Stimulated activated CD8-positive, alpha-beta memory T cell treated with anti-CD3 and anti-CD28 coated beads, Interleukin-2, amount 100 ng/mL, for 1 hour (primary cell): ENCODE measurements at places on chromosomes 1 and 21.

DNA sequence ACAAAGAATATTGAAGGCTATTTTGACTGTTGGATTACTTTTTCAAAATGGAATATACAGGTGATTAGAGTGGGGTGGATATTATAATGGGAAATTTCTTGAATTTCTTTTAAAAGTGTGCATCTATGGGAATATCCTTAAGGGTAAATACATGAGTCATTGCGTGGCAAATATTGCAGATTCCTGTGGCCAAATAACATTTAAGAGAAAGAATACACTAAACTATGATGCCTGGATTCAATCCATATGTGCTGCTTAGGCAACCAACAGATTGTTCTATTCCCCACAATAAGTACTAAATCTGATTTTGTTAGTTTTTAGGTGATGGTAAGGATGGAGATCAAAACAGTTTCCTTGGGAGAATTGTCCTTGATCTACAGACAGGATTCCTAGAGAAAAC is 119.5 kb downstream of the HMCN1 start:
- DNase-seq = no peak

DNA sequence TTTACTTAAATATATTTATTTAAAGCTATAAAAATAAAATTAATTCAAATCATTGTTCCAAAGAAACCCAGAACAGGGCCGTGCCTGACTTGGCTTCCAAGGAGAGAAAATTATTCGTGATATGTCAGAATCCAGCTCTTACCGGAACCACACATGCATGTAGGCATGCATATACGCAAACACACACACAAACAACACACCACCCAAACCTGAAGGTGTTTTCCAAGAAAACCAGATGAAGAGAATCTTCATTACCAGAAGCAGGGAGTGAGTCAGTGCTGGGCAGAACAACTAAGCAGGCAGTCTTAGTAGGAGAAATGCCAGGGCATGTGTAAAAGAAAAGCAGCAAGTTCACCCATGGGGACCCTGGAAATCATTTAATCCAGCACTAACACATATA is 432.0 kb upstream of the BEND5 start:
- DNase-seq = no peak

DNA sequence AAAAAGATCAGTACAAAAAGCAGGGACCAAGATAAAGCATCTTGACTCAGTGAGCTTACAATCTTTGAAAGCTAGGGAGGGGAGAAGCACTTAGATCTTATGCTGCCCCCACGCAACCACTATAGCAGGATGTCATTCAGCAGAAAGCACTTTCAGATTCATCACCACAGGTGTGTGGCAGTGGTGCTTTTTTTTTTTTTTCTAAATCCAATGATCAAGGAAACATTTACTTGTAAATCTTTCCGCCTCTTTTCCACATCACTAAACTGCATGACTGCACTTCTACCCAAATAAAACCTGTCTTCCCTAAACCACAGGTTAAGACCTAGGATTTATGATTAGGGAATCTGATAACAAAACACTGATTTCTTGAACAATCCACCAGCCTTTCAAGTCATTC is 154.8 kb downstream of the SLC45A1 start:
- no peak for DNase-seq

DNA sequence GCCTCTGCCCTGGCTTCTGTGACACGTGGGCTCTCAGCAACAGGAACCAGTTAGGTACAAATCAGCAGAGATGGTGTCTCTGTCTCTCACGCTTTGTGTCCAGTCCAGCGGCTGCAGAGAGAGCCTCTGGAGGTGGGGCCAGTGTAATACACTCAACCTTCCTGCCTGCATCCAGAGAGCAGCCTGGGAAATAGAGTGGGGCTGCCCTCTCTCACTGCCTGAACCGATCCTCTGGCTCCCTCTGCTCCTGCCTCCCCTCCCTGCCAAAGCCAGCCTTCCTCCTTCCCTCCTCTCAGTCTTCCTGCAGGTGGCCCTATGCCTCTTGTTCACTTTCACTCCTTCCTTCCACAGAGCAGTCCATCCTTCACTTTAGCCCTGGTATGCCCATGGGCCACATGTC is at the start of gene ZNF648:
TSS of gene ZNF648 (minus strand) at position 119 of the 400 bp plus-strand sequence. CDS start 3,702 bp downstream, outside the sequence.
- DNase-seq = no peak

DNA sequence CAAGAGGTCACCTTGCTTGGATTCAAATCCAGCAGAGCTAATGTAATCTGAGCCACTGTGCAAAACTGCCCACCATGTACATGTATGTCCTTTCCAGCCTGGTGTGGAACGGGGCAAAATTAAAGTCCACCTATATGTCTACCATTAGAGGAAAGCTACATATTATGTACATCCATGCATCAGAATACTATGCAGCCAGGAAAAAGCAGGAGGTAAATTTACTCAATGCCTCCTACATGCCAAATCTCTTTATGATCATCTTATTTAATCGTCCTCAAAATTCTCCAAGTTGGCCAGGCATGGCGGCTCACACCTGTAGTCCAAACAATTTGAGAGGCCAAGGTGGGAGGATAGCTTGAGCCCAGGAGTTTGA is 6.3 kb upstream of the ZNF683 start:
- no peak for DNase-seq

GRCh38 chr1:64895500-64895899 is 70.8 kb downstream of the JAK1 start:
- DNase-seq = no peak

- no peak for DNase-seq
Measured at GRCh38 chr1:34324879-34325440, 148.3 kb downstream of the C1orf94 start.

DNA sequence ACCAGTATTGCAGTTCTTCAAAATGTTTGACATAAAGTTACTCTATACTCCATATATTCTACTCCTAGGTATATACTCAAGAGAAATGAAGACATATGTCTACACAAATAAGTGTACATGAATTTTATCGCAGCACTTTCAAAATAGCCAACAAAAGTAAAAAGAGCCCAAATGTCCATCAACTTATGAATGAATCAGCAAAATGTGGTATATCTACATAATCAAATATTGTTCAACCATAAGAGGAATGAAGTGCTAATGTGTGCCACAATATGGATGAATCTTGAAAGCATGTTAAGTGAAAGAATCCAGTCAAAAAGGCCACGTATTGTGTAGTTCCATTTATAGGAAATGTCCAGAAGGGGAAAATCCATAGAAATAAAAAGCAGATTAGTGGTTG is 98.6 kb upstream of the F3 start:
- DNase-seq = no peak

GRCh38 chr1:39129514-39129913 is 75.0 kb upstream of the MACF1 start:
- no peak for DNase-seq

DNA sequence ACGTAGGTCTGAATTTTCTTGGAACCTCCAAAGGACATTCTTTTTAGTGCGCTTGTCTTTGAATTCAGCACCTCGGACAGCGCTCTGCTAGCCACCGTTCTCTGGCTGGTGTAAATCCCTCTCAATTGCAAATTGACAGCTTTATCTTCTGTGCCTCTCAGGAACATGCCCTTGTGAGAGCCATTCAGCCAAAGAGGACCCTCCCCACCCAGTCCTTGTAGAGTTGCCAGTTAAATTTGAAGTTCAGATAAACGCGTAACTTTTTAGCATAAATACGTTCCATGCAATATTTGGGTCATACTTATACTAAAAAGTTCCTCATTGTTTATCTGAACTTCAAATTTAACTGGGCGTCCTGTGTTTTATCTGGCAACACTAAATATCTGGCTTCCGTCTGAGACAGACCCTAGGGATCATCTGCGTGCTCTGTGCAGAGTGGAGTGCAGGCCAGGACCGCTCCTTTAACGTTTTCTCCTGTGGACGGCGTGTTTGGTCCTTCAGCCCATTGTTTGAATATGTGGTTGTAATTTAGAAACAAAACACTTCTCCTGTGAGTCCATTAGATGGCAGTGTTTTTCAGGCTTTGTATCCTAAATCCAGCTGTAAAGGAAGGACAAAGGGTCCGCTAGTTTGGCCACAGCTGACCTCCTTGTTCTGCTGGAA is 7.0 kb downstream of the KCNAB2 start:
- peak; percentile 25 for DNase-seq

- DNase-seq = no peak
Measured at GRCh38 chr1:230809256-230809990, 58.9 kb downstream of the C1orf198 start.

DNA sequence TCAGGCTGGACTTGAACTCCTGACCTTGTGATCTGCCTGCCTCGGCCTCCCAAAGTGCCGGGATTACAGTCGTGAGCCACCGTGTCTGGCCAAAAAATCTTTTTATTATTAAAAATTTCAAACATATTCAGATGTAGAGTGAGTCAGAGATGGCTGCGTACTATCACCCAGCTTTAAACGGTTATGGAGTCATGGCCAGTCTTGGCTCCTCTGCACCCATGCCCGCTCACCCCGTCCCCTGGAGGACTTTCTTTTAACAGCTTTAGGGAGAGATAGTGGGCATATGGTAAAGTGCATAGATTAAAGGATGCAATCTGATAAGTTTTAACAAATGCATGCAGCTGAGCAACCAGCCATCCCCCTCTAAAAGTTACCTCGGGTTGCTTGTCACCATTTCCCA is 51.8 kb downstream of the TNFRSF8 start:
- no peak for DNase-seq

DNA sequence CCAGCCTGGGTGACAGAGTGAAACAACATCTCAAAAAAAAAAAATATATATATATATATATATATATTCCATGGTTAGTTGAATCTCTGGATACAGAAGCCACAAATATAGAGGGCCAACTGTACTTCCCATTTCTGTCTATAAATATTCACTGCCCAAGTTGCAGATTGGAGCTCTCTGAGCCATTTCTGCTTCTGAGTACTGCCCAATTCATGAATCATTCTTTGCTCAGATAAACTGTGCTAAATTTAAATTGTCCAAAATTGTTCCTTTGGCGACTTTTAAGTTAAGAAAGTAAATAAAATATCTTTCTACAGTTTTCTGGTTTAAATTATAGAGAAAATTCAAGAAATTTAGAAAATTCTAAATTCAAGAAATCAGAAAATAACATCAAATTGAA is 23.2 kb upstream of the C1orf146 start:
- no peak for DNase-seq

DNA sequence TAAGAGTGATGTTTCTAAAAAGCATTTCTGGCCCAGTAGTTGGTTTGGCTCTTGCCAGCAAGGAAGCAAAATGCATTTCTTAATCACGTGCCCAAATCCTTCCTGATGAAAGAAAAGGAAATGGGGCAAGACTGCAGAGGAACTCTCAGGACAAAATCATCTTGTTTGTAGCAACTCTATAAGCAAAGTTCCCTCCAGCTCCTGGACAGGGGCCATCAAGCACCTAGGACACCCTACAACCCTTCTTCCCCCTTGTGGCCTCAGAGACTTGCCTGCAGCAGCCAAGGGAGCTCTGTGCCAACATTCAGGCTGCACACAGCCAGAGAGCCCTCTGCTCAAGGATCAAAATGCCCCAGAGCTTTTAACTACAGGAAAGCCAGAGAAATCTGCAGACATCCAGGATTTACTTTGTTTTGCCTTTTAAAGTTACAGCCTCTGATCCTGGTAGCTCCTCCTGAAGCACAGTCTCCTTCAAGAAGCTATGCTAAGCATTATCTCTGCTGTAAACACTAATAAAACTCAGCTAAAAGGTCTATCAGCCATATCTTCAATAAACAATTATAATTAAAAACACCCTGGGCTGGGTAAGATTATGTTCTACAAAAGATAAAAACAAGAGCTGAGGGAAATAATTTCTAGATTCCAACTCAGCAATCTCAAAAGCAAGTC is 105.0 kb downstream of the KIAA0319L start:
- no peak for DNase-seq

DNA sequence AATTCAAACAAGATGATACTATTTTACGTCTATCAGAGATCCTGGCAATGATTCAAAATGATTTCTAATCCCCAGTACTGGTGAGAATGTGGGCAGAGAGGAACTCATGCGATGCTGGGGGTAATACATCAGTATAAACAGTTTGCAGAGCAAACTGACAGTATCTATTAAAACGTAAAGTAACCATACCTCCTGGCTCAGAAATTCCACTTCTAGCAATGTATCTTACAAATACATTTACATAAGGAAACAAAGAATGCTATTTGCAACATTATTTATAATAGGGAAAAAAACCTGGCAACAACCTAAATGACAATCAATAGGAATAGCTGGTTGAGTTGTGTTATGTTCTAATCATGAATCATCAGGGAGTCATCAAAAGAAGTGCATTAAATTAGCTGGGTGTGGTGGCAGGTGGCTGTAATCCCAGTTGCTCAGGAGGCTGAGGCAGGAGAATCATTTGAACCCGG is 15.9 kb downstream of the RCAN1 start:
- no peak for DNase-seq

GRCh38 chr1:26986658-26987057 is 6.8 kb upstream of the TRNP1 start:
- DNase-seq = no peak

GRCh38 chr21:14285147-14285761 is 69.3 kb downstream of the RBM11 start:
- DNase-seq = no peak

- peak; percentile 42 for DNase-seq
Measured at GRCh38 chr1:19462781-19463503, 22.4 kb downstream of the CAPZB start.

DNA sequence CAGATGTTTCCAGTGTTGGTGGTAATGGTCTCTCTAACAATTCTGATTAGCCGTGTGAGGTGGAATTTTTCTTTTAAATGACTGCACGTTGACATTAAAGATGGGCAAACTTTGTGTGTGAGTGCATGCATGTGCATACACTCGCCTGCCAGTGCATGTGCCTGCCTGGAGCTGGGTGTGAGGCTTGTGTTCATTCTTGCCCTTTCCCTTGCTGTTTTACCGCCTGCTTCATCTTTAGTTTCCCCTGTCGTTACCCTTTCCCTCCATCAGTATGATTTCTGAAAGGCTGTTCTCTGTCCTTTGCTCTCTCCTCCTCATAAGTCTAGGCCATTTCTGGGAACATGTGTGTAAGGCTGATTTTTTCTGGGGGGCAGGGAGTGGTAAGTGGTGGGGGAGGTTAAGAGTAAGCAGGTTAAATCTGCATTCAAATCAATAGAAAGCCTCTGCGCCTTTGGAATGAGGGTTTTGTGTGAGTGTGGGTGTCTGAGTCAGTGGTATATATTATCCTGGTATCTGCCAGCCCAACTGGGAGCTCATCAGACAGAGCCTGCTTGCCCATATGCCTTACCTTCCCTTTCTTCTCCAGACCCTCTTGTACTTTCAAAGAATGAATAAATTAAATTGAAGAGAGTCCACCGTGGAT is 112.5 kb downstream of the PBX1 start:
- no peak for DNase-seq

DNA sequence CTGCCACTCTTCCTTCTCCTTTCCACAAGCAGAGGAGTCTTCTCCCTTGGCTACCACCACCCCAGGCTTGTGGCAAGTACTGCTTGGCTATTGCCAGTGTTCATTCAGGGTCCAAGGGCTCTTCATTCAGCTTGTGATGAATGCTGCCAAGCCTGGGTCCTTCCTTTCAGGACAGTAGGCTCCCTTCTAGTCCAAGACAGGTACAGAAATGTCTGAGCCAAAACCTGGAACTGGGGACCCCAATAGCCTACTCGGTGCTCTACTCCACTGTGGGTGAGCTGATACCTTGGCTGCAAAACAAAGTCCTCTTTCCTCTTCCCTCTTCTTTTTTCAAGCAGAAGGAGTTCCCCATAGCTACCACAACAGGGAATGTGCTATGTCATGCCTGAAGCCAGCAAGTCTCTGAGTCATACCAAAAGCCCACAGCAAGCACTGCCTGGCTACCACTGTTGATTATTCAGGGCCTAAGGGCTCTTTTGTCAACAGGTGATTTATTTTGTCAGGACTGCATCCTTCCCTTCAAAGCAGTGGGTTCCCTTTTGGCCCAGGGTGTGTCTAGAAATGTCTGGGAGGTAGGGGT is 268.9 kb downstream of the HHAT start:
- DNase-seq = no peak

GRCh38 chr1:186143481-186143880 is 231.6 kb downstream of the TPR start:
- DNase-seq = no peak
